ENCODE measurements at places on chromosomes 1 and 21. TPM values are rescaled to one million over a fixed set of nuclear protein-coding genes. Genes with fewer than 3 reads are reported as not detected.

Gene ITGB3BP
- 33.5 TPM for total RNA-seq

Gene OTUD3
- total RNA-seq: 0.86 TPM

Gene GPR37L1
- not detected for total RNA-seq

Gene TACSTD2
- under 0.01 TPM for total RNA-seq

Gene TMEM269
- total RNA-seq: under 0.01 TPM

Gene GRIK3
- total RNA-seq: not detected

Gene ITLN2
- total RNA-seq: not detected

Gene AGMAT
- total RNA-seq: 4.3 TPM

Gene TEX38
- not detected for total RNA-seq

Gene MATN1
- total RNA-seq: not detected

Gene FAM167B
- 0.35 TPM for total RNA-seq

Gene IFNLR1
- under 0.01 TPM for total RNA-seq

Gene VANGL2
- total RNA-seq: not detected

Gene ADAMTS4
- 14.5 TPM for total RNA-seq

Gene SPTA1
- total RNA-seq: not detected

Gene INAVA
- total RNA-seq: not detected

Gene GJB4
- total RNA-seq: not detected

Gene PTBP2
- total RNA-seq: 8.4 TPM

Gene DDR2
- total RNA-seq: 109 TPM

Gene CDC14A
- total RNA-seq: 1.4 TPM

Gene KIRREL1
- 65.7 TPM for total RNA-seq

Gene RORC
- total RNA-seq: not detected

Gene L1TD1
- total RNA-seq: 0.18 TPM

Gene MCOLN2
- total RNA-seq: 0.53 TPM

Gene NES
- total RNA-seq: 50.5 TPM

Gene TNNI3K
- 1.2 TPM for total RNA-seq

Gene ADGRL4
- total RNA-seq: 1.1 TPM

Gene GJA4
- not detected for total RNA-seq

Gene TGFB2
- total RNA-seq: 2.3 TPM

Gene FBXO2
- total RNA-seq: not detected

Gene FOXD3
- total RNA-seq: not detected

Gene RALGPS2
- total RNA-seq: 13.0 TPM

Gene PRR9
- total RNA-seq: not detected

Gene TLR5
- not detected for total RNA-seq

Gene LORICRIN
- total RNA-seq: not detected

Gene DNAH14
- 7.5 TPM for total RNA-seq

Gene TNFRSF14
- 25.9 TPM for total RNA-seq

Gene CACHD1
- total RNA-seq: 2.1 TPM

Gene CSF3R
- total RNA-seq: not detected

Gene HSD3B1
- total RNA-seq: not detected

Gene TFF3
- not detected for total RNA-seq

Gene OR10J1
- not detected for total RNA-seq

Gene CHAF1B
- total RNA-seq: 7.8 TPM

Gene KRTAP24-1
- not detected for total RNA-seq

Gene MAB21L3
- total RNA-seq: not detected

Gene LHX4
- total RNA-seq: not detected
